Stimulated activated CD8-positive, alpha-beta memory T cell treated with anti-CD3 and anti-CD28 coated beads, Interleukin-7, amount 100 ng/mL, for 1 hour (primary cell): ENCODE measurements at places on chromosomes 2 and 18.

- no peak for DNase-seq
These were observed 1.6 kb downstream of the MROH2A start for GRCh38 chr2:233779722-233780121.

DNA sequence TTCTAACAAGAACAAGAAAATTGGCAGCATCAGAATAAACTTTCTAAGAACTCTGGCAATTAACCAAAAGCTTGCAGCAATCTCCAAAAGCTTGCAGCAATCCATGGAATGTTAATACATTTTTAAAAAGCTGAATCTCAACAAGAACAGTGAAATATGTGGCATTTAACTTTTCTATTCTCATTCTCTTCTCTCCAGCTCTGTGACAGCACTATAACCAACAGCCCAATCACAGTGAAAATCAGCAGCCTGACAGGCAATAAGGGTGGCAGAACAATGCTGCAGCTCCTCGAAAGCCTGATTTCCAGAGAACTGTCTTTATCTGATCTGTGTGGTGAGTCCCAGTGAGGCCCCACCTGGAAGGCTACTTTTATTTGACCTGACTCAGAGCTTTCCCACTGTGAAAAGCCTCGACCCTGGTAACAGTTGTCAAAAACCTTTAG lies 60.0 kb downstream of the TMEM131 start:
- no peak for DNase-seq

DNA sequence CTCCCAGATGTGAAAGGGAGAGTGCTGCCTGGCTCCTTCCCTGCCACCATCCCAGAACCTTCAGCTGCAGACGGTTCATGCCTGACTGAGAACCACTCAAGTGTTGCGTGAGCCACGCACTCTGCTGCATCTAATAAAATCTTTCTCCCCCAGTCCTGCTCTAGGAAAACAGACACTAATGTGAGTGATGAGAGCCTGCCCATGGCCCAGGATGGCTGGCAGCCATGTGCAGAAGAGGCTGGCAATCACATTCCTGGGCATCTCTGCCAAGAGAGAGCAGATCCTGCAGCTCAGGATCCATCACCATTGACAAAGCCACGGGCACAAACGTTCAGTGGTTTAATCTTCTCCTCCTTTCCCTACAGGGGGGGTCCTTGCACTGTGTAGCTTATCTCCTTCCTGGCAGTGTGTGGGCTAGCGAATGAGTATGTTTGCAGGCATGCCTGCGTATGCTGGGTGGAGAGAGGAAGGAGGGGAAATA lies 477.5 kb downstream of the SLC4A3 start:
- no peak for DNase-seq

- no peak for DNase-seq
These were observed 25.6 kb upstream of the ITGB6 start for GRCh38 chr2:160225722-160226121.

DNA sequence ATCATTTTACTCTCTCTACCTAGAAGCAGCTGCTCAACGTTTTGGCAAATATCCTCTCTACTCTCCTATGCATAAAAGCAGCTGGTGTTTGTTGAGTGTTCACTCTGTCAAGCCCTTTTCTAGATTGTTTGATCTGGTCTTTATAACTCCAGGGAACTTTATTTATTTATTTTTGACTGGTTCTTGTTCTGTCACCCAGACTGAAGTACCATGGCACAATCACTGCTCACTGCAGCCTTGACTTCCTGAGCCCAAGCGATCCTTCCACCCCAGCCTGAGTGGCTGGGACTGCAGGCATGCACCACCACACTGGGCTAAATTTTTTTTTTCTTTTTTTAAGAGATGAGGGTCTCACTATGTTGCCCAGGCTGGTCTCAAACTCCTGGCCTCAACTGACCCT lies 12.7 kb downstream of the CATIP start:
- no peak for DNase-seq

DNA sequence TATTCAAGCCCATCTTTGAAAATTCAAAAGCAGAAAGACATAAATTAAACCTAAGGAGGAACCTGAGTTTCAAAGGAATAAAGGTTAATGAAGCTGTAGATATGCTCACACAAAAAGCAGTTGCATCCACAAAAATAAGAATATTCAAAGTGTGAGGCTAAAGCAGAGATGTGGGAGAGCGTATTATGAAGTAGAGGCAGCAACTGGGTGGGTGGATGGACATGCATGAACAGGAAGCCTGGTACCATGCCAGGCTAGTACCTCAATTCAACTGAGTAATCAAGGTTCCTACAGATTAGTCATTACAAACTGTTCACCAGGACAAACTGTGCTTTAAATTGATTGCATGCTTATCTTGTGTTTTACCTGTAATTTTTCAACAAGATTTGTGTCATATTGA lies 330.0 kb upstream of the PKDCC start:
- DNase-seq = no peak

DNA sequence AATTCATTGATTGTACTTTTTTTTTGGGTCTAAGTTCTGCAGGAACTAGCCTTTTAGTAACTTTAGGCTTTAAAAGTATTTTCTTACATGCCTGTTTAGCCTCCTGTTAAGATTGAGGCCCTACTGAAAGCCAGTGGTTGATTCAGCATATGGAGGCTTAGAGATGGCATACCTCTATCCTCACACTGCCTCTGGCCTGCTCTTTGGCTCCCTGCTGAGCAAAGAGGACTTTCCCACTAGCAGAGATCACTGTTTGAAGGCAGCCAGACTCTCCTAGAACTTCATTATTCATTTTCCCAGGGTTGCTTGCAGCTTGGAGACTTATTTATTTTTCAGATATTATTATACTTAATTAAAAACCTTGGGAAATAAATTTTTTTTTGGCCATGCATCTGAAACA lies 405.6 kb upstream of the MEX3C start:
- DNase-seq = no peak

DNA sequence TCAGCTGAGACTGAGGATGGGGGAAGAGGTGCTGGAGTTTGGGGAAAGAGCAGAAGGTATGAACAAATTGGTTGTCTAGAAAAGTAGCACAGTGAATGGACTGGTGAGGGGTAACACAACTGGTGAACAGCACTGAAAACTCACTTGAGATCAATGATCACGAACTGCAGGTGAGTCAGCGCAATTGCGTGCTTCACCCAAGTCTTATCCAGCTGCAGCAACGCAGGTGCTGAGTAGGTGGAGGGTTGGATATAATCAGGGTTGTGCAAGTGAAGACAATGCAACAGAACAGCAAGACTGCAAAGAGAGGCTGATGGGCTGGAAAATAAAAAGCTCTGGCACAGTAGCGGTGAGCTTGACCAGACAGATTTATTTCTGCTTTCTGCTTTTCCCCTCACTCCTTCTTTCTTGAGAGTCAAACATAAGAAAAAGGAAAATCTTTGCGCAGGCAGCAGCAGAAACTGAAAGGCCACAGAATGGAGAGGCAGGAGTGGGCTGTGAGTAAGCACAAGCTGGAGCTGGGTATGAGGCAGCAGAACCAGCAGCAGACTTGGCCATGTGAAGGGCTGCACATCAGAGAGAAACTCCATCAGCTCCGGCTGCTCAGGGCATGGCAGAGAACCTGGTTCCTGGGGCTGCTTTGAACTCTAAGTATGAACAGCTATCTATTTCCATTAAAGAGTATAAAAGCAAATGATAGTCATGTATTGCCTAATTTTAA lies 99.4 kb upstream of the ARL5A start:
- no peak for DNase-seq

DNA sequence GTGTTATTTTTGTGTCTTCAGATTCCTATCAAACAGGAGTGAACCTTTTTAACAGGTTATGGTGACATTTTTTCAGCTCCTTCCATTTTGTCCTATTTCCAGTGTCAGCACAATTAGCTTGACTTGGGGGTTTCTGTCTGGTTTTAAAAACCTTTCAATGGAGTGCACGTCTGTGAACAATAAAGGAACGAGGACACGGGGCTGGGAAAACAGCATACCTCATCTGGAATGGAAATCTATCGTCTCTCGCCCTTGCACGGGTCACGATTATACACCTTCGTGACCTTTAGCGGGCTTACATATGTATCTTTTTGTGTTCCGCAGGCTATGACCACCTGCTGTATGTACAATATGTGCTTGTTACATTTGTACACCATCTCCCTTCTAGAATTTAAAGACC lies 2.3 kb upstream of the ZNF532 start:
- DNase-seq = no peak

DNA sequence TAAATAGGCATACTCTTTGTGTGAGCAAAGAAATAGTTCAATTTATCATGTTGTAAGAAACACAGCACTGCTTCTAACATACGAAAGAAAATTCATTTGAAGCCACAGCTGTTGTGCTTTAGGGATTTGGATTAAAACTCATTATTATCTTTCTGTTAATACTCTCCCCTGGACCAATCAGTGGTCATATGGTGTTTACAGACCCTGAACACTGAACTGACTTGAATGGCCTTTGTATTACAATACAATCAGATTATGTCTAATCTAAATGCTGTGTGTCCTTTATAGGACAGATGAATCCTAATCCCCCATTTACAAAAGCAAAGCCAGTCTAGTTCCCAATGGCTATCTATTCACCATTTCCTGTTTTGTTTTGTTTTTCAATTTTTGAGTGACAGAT lies 36.5 kb downstream of the ZNF385B start:
- DNase-seq = no peak

DNA sequence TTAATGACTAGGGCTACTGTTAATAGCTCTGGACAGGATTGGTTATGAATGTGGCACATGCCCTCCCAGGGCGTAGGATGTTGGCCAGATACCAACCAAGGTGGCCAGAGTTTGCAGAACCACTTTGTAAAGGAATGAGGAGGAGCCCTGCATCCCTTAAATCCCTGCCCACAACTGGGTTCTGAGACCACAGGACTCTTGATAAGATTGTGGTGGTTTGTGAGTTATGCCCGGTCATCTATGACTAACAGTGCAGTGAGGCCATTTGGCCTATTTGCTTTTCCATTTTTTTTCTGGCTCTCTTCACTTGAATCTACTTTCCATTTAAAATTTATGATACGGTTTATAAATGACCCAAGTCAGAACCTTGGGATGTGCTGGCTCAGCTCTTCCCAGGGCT lies 294.5 kb downstream of the PRKCE start:
- DNase-seq = no peak

DNA sequence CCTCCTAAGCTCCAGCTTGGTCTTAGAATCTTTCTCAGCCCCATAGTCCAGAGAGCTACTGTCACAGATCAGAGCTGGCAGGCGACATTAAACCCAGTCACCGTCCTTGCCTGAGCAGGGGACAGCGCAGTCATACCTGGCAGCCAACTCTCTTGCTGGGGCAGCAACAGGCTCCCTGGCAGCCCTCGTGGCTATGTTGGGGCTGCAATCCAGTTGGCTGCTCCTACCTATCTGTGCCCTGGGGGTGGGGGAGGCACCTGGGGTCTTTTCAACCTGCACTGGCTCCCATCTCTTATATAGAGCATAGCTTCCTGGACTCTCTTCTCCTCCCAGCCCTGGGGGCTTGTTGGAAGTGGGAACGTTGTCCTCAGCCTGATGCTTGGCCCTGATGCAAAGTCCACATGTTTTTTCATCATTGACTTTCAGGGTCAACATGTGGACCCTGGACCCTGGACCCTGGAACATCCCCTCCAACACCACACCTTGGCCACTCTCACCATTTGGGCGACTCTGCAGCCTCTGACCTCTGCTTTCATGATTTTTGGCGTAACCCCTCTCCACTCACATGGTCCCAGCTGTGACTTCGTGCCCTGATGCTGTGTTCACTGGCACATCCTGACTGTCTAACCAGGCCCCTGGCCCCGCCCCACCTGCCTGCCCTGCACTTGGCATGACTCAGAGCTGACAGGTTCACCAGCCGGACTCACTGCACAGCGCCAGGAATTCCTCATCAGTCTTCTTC lies 45.6 kb downstream of the ATOH8 start:
- DNase-seq = no peak

- no peak for DNase-seq
These were observed 2.3 kb upstream of the KIF1A start for GRCh38 chr2:240822280-240822847.

- DNase-seq = no peak
These were observed 8.8 kb upstream of the UGT1A10 start for GRCh38 chr2:233627331-233628025.

GRCh38 chr2:179788104-179788503 lies 73.3 kb downstream of the ZNF385B start:
- DNase-seq = no peak

- no peak for DNase-seq
These were observed 58.2 kb downstream of the COPS8 start for GRCh38 chr2:237143676-237144440.

- DNase-seq = no peak
These were observed 125.0 kb downstream of the CACNB4 start for GRCh38 chr2:151973901-151974199.

GRCh38 chr18:48673456-48673852 lies 134.6 kb downstream of the CTIF start:
- no peak for DNase-seq

GRCh38 chr18:78740876-78741275 lies 238.7 kb upstream of the SALL3 start:
- no peak for DNase-seq

DNA sequence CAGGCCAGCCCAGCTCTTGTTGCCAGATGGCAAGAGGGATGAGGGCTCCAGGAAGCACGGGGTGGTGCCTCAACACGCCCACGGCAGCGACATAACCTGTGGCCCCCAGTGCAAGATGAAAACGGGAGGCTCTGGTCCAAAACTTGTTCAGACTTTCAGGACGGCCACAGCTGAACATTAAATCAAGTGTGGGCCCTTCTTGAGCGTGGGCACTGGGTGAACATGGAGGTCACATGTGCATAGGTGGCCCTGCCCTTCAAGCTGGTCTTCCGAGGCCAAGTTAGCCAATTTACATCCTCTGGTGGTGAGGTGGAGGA lies 77.5 kb downstream of the NDUFA10 start:
- no peak for DNase-seq

- DNase-seq = no peak
These were observed 96.5 kb downstream of the MAPK4 start for GRCh38 chr18:50656396-50656795.

GRCh38 chr2:80073134-80073561 lies 231.4 kb downstream of the LRRTM1 start:
- DNase-seq = no peak

DNA sequence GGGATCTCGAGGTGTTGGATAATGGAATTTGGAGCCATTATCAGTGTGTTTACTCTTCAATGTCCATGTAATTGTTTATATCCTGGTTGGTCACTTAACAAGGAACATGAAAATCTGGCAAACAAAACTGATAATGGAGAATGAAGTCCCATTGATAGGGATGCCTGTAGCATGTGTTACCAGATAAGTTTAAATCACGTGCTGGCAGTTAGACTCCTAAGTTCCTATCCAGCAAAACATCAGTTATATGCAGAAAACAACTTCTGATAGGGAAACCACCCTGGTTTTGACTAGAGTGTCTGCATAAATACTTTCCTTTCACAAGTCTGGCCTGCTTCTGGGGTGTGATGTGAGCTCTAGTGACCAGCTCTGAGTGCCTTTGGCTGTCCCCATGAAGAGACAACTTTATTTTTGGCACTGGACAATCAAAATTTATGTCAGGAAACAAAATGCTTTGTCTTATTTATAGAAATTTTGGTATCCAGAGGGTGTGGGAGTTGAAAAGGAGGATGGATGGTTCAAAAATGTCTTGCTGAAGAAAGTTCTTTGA lies 82.0 kb downstream of the FHOD3 start:
- no peak for DNase-seq

GRCh38 chr2:173822889-173823542 lies 142.2 kb downstream of the SP3 start:
- DNase-seq = no peak

GRCh38 chr2:112050316-112050715 lies 4.8 kb upstream of the TMEM87B start:
- DNase-seq = no peak
